Smooth muscle cell of the pulmonary artery (primary cell): ENCODE measurements at places on chromosomes 2 and 18. TPM values are rescaled to one million over a fixed set of nuclear protein-coding genes. Genes with fewer than 3 reads are reported as not detected.

The MEX3C gene
- 38.1 and 43.4 TPM in 2 replicates for total RNA-seq

The ALPP gene
- total RNA-seq = not detected in 2 replicates

The DSG2 gene
- total RNA-seq = 3.8 and 5.2 TPM in 2 replicates

The PAPOLG gene
- total RNA-seq = 13.1 and 17.3 TPM in 2 replicates

The ZNF804A gene
- total RNA-seq = 0.20 and 1.4 TPM in 2 replicates

The FAM124B gene
- under 0.01 and 0.33 TPM in 2 replicates for total RNA-seq
